Common myeloid progenitor, CD34-positive (primary cell): ENCODE measurements at places on chromosomes 3 and 15.

DNA sequence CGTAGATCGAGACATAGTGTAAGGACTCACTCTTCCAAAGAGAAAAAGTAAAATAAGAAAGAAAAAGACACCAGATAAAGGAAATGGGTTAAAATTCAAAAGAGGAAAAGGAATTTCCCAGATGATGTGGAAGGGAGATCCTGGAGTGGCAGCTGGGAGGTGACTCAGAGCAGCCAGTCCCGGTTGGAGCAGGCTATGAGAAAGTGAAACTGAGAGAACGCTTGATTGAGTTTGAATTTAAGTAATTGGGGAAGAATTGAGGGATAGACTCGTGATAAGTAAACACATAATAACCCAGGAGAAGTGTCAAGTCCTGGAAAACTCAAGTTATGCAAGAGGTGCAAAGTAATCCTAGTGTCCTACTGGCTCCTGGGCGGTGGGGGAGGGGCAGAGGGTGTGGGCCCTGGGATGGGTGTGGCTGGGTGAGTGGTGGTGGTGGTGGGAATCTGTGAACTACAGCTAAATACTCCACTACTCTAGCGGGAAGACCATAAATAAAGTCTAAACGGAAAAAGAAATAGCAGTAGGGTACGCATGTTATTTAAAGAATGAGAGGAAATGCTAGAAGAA is 1.2 kb downstream of the PRR20G start:
- H3K36me3 ChIP-seq: no peaks in the 10 kb centered on the region
- peaks cover 6% of the 10 kb centered on the region for H3K27me3 ChIP-seq
- DNase-seq: no peak
- H3K27ac ChIP-seq: no peak overlapping the region
- no peak overlapping the region for H3K4me3 ChIP-seq
- H3K4me1 ChIP-seq: no peaks in the 10 kb centered on the region

GRCh38 chr15:92226020-92226612 is 167.6 kb upstream of the ST8SIA2 start:
- H3K4me3 ChIP-seq: no peak overlapping the region
- H3K27me3 ChIP-seq: no peaks in the 10 kb centered on the region
- H3K36me3 ChIP-seq: no peaks in the 10 kb centered on the region
- peak; percentile 24 for DNase-seq

DNA sequence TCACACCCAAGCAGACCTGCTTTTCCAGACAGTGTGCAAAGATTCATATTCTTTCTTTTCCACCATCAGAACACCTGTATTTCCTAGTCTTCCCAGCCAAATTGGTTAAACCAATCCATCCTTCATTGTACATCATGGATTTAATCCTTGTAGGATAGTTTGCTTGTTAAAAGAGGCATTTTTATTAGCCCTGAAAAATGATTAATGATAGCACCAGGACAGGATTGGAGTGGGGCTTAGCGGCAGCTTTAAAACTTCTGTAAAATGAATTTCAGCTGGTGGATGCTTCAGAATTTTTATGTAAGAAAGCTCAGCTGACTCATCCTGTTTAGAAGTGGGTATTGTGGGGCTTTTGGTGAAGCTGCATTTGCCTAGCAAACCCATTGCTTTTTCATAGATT is 36.1 kb upstream of the ARHGEF26 start:
- no peak for DNase-seq
- H3K36me3 ChIP-seq: no peaks in the 10 kb centered on the region
- no peaks in the 10 kb centered on the region for H3K27me3 ChIP-seq
- H3K27ac ChIP-seq: no peak overlapping the region
- H3K4me1 ChIP-seq: peaks cover 6% of the 10 kb centered on the region

GRCh38 chr3:37707428-37708372 is 154.0 kb upstream of the CTDSPL start:
- H3K27ac ChIP-seq: no peak overlapping the region
- no peaks in the 10 kb centered on the region for H3K27me3 ChIP-seq
- H3K4me3 ChIP-seq: no peak overlapping the region
- peaks cover 8% of the 10 kb centered on the region for H3K4me1 ChIP-seq
- DNase-seq: no peak

GRCh38 chr3:18057471-18058091 is 315.1 kb upstream of the TBC1D5 start:
- no peak overlapping the region for H3K4me3 ChIP-seq
- no peak for DNase-seq
- no peak overlapping the region for H3K27ac ChIP-seq
- H3K27me3 ChIP-seq: no peaks in the 10 kb centered on the region
- no peaks in the 10 kb centered on the region for H3K36me3 ChIP-seq
- no peaks in the 10 kb centered on the region for H3K4me1 ChIP-seq

- H3K36me3 ChIP-seq: no peaks in the 10 kb centered on the region
- no peak for DNase-seq
- peaks cover 24% of the 10 kb centered on the region for H3K4me1 ChIP-seq
- H3K4me3 ChIP-seq: no peak overlapping the region
- H3K27ac ChIP-seq: no peak overlapping the region
Measured at GRCh38 chr3:120151791-120152190, 57.5 kb upstream of the GSK3B start.

- no peak overlapping the region for H3K4me3 ChIP-seq
- peaks cover 6% of the 10 kb centered on the region for H3K4me1 ChIP-seq
- H3K27ac ChIP-seq: no peak overlapping the region
- H3K27me3 ChIP-seq: no peaks in the 10 kb centered on the region
- DNase-seq: no peak
- peaks cover 18% of the 10 kb centered on the region for H3K36me3 ChIP-seq
Measured at GRCh38 chr3:11600501-11601282, 43.0 kb downstream of the VGLL4 start.

DNA sequence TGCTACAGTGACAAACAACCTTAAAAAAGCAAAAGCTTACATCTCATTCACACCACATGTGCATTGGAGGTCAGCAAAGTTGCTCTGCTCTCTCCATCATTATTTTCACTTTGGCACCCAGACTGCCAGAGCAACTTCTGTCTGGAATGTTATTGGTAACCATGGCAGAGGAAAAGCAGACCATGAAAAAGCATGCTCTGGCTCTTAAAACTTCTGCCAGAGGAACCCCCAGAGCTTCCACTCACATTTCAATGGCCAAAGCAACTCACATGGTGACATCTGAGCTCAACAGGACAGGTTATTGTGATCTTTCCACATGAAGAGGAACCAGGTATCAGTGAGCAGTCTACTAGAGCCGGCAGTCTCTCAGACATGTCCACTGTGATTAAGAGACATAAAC is 21.9 kb upstream of the FRMD5 start:
- H3K27me3 ChIP-seq: peaks cover 4% of the 10 kb centered on the region
- no peak for DNase-seq
- no peaks in the 10 kb centered on the region for H3K36me3 ChIP-seq
- no peaks in the 10 kb centered on the region for H3K4me1 ChIP-seq

DNA sequence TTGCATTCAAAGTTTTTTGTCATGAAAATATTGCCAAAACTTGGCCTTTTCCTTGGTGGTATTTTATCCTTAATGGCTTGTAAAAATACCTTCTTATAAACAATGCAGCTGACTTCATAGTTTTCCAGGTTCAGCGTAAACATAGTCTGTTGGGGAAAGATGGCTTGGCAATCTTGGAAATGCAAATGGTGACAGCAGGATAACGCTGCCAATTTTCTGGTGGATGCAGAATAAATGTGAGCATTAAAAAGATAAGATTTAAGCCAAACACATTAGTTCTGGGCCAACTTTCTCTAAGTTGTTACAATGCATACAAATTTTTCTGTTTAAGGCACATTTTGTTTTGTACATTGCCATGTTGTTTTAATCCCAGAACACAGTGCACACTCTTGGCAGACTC is 147.0 kb upstream of the POU1F1 start:
- no peaks in the 10 kb centered on the region for H3K36me3 ChIP-seq
- H3K27me3 ChIP-seq: no peaks in the 10 kb centered on the region
- H3K4me1 ChIP-seq: no peaks in the 10 kb centered on the region
- no peak overlapping the region for H3K27ac ChIP-seq
- H3K4me3 ChIP-seq: no peak overlapping the region

DNA sequence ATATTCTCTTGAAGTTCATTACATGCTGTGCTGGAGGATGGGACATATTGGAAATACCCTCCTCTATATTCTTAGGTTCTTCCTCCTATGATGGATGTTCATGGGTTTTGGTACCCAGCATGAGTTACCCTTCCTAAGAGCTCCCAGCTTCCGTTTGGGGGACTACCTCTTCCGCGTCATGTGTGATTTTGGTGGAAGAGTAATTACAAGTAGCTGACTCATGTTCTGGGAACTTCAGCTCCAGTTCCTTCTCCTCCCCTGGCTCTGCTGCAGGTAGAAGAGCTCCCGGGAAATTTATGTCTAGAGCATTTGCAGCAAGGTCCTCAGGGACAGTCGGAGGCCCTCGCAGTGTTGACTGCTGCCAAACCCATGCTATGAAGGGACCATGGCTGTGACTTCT is 208.8 kb upstream of the IL12A start:
- H3K27me3 ChIP-seq: no peaks in the 10 kb centered on the region
- no peak overlapping the region for H3K4me3 ChIP-seq
- DNase-seq: no peak
- no peaks in the 10 kb centered on the region for H3K36me3 ChIP-seq

GRCh38 chr3:194785315-194785714 is 99.6 kb downstream of the FAM43A start:
- H3K36me3 ChIP-seq: no peaks in the 10 kb centered on the region
- DNase-seq: no peak
- H3K4me3 ChIP-seq: no peak overlapping the region
- H3K27me3 ChIP-seq: no peaks in the 10 kb centered on the region
- no peak overlapping the region for H3K27ac ChIP-seq
- no peaks in the 10 kb centered on the region for H3K4me1 ChIP-seq

DNA sequence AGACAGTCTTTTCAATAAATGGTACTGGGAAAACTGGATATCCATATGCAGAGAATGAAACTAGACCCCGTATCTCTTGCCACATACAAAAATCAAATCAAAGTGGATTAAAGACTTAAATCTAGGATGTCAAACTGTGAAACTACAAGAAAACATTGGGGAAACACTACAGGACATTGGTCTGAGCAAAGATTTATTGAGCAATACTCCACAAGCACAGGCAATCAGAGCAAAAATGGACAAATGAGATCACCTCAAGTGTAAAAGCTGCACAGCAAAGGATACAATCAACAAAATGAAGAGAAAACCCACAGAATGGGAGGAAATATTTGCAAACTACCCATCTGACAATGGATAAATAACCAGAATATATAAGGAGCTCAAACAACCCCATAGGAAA is 38.4 kb upstream of the MBNL1 start:
- no peak for DNase-seq
- H3K4me3 ChIP-seq: no peak overlapping the region
- H3K36me3 ChIP-seq: no peaks in the 10 kb centered on the region
- H3K27me3 ChIP-seq: no peaks in the 10 kb centered on the region

GRCh38 chr3:181344331-181344730 is 354.8 kb upstream of the DNAJC19 start:
- H3K27me3 ChIP-seq: no peaks in the 10 kb centered on the region
- no peaks in the 10 kb centered on the region for H3K4me1 ChIP-seq
- DNase-seq: no peak
- H3K36me3 ChIP-seq: no peaks in the 10 kb centered on the region
- H3K4me3 ChIP-seq: no peak overlapping the region

GRCh38 chr3:99167071-99167470 is 265.6 kb upstream of the DCBLD2 start:
- H3K27ac ChIP-seq: no peak overlapping the region
- DNase-seq: no peak
- H3K36me3 ChIP-seq: no peaks in the 10 kb centered on the region
- no peak overlapping the region for H3K4me3 ChIP-seq
- no peaks in the 10 kb centered on the region for H3K4me1 ChIP-seq

DNA sequence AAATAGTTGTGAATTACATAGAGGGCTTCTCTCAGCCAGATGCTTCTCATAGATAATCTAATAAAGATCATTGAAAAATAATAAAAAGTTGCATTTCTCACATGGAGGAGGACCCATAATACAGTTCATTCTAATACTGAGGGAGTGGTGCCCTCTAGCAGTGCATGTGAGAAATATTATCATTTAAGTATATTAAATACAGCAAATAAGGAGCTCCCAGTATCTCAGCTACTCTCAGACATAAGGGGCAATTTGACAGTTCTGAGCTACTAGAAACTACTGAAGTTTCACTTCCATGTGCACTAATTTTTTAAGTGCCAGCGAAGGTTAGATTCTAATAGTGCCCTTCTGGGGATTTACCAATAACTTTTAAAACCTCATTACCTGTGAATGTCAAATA is 188.3 kb downstream of the IL5RA start:
- no peak overlapping the region for H3K27ac ChIP-seq
- H3K36me3 ChIP-seq: no peaks in the 10 kb centered on the region
- DNase-seq: peak; percentile 20
- no peaks in the 10 kb centered on the region for H3K4me1 ChIP-seq

DNA sequence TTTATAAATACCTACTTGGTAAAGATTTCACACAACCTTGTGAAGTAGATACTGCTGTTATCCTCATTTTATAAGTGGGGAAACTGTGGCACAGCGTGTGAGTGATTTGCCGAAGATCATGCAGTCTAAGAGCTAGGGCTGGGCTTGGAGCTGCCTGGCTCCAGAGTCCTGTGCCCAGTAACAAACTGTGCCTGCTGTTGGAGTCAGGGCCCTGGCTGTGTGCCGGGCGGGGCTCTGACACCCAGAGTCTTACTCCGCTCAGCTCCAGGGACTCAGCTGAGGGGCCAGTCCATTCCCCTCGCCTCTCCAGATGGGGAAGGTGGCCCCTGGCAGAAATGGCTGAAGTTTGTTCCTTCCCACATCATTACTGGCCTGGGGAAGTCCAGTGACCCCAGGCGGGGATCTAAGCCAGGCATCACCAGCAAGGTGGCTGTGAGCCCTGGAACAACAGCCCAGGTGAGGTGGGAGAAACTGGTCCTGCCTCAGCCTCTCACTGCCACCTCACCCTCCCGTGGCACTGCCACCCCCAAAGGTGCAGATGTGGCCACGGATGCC is 17.3 kb upstream of the PLXNA1 start:
- no peak for DNase-seq
- H3K4me1 ChIP-seq: no peaks in the 10 kb centered on the region
- no peak overlapping the region for H3K27ac ChIP-seq
- no peak overlapping the region for H3K4me3 ChIP-seq
- H3K36me3 ChIP-seq: no peaks in the 10 kb centered on the region

- no peaks in the 10 kb centered on the region for H3K4me1 ChIP-seq
- no peaks in the 10 kb centered on the region for H3K36me3 ChIP-seq
- H3K27ac ChIP-seq: no peak overlapping the region
- no peak overlapping the region for H3K4me3 ChIP-seq
Measured at GRCh38 chr3:34584971-34585370, 786.5 kb downstream of the PDCD6IP start.

DNA sequence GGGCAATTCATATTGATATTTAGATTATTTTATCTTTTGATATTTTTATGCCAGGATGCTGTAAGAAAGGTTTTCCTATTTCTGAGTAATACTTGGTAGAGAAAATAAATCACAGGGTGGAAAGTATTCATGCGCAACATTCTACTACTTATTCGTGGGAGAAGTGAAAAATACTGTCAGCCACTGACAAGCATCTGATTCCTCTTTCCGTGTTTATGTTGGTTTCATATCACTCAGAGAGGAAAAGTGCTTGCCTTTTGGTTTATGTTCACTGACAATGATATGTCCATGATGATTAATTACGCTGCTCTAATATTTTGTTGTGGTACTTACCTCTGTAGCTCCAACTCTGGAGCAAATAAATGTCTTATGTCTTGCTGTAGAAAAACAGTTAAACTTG is 429.4 kb downstream of the EDEM1 start:
- no peak overlapping the region for H3K27ac ChIP-seq
- H3K4me1 ChIP-seq: no peaks in the 10 kb centered on the region
- DNase-seq: no peak
